ENCODE measurements at places on chromosomes 1 and 21. TPM values are rescaled to one million over a fixed set of nuclear protein-coding genes. Genes with fewer than 3 reads are reported as not detected.

The ASPM gene
- polyA plus RNA-seq: 0.25 TPM

The RPS6KA1 gene
- 0.87 TPM for polyA plus RNA-seq

The SMIM12 gene
- 46.3 TPM for polyA plus RNA-seq

The ST6GALNAC5 gene
- 3.6 TPM for polyA plus RNA-seq

The SH3D21 gene
- polyA plus RNA-seq: 2.4 TPM

The HSPG2 gene
- 49.1 TPM for polyA plus RNA-seq

The EPHB2 gene
- 0.88 TPM for polyA plus RNA-seq

The HNRNPR gene
- polyA plus RNA-seq: 69.1 TPM

The B3GALT2 gene
- 0.50 TPM for polyA plus RNA-seq

The RGS8 gene
- not detected for polyA plus RNA-seq

The LENEP gene
- polyA plus RNA-seq: not detected

The GREM2 gene
- polyA plus RNA-seq: 0.03 TPM

The SMIM1 gene
- 3.9 TPM for polyA plus RNA-seq

The KIF21B gene
- 0.31 TPM for polyA plus RNA-seq

The PRRX1 gene
- polyA plus RNA-seq: 51.6 TPM

The LRRC47 gene
- polyA plus RNA-seq: 30.7 TPM

The CD1E gene
- not detected for polyA plus RNA-seq

The LIN28A gene
- polyA plus RNA-seq: not detected

The SPATA45 gene
- polyA plus RNA-seq: not detected

All from aorta (tissue), 5 donors.